ENCODE measurements at places on chromosomes 2 and 18. TPM values are rescaled to one million over a fixed set of nuclear protein-coding genes. Genes with fewer than 3 reads are reported as not detected.

DNA sequence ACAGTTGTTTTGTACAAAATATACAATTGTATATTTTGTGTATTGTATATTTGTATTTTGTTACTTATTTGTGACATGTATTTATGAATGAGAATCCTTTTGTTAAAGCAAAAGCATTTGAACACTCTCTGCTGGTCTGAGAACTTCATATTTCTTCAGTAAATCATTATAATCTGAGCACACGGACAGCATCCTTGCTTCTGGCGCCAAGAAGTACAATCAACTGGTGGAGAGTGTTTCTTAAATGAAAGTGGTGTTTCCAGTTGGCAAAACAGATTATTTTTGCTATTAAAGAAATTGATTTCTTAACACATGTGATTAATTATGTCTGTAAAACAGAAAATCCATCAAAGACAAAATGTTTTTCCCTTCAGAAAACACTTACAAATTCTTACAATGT, 95.1 kb upstream of the COPS8 start:
- no peak for DNase-seq

DNA sequence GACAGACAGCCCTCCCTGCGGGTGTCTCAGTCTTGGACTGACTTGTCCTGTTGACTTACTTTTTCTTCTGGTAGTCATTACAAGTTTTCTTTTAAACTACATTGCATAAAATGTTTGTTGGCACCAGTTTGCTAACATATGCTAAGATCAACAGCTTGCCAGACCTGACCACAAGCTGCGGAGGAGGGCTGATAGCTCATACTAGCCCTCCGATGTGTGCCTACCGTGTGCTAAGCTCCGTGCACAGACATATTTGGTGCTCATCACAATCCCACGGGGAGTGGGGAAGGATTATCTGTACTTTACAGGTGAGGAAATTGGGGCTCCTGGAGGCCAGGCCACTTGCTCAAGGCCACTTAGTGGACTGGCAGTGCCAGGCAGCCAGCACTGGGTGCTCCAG, 72.8 kb upstream of the YPEL5 start:
- DNase-seq: no peak

DNA sequence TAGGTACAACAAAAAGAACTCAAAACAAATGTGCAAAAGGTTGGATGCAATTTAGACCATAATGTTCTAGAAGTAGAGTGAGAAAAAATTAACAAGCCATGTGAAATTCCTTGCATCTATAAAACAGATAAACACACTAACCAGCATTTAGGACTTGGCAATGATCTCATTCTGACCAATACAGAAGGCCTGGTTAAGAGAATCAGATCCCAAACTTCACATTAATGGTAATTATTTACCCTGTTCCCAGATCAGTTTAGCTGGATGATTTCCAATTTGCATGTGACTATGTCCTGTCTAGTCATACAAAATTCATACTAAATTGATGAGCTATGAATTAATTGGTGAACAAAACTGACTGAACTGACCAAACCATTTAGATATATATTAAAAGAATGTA, 98.4 kb upstream of the FIGN start:
- no peak for DNase-seq

GRCh38 chr18:59033359-59033758, 106.3 kb upstream of the SEC11C start:
- no peak for DNase-seq

GRCh38 chr2:26164641-26165211, 8.2 kb upstream of the GAREM2 start:
- no peak for DNase-seq

GRCh38 chr18:79590191-79591031, 89.2 kb upstream of the CTDP1 start:
- DNase-seq: no peak

The MGAT5 gene
- total RNA-seq: 42.4 TPM

The IGFBP2 gene
- 0.84 TPM for total RNA-seq

The SOS1 gene
- total RNA-seq: 72.6 TPM

The ALK gene
- not detected for total RNA-seq

The MLPH gene
- total RNA-seq: not detected

The FHOD3 gene
- not detected for total RNA-seq

Measured in CD8-positive, alpha-beta memory T cell (primary cell).